ENCODE measurements at places on chromosomes 11 and 22. TPM values are rescaled to one million over a fixed set of nuclear protein-coding genes. Genes with fewer than 3 reads are reported as not detected.

Gene SLC35E4
- polyA plus RNA-seq, result 0.94 TPM

Gene CFAP300
- polyA plus RNA-seq, result not detected

Gene OR2AT4
- polyA plus RNA-seq, result not detected

Gene OR51E2
- not detected for polyA plus RNA-seq

Gene CRYBB2
- polyA plus RNA-seq, result not detected

Gene ST14
- polyA plus RNA-seq, result not detected

Gene THRSP
- not detected for polyA plus RNA-seq

Gene PIH1D2
- polyA plus RNA-seq, result not detected

Gene SPTBN2
- not detected for polyA plus RNA-seq

Gene TCF20
- 2.4 TPM for polyA plus RNA-seq

Gene SIPA1
- 238 TPM for polyA plus RNA-seq

Gene ARFGAP3
- polyA plus RNA-seq, result 25.1 TPM

Gene KRTAP5-11
- polyA plus RNA-seq, result not detected

Gene PTPMT1
- polyA plus RNA-seq, result 71.0 TPM

All from naive thymus-derived CD8-positive, alpha-beta T cell (primary cell).